Activated CD4-positive, alpha-beta T cell treated with anti-CD3 and anti-CD28 coated beads for 4 hours (primary cell): ENCODE measurements at places on chromosomes 3 and 15.

DNA sequence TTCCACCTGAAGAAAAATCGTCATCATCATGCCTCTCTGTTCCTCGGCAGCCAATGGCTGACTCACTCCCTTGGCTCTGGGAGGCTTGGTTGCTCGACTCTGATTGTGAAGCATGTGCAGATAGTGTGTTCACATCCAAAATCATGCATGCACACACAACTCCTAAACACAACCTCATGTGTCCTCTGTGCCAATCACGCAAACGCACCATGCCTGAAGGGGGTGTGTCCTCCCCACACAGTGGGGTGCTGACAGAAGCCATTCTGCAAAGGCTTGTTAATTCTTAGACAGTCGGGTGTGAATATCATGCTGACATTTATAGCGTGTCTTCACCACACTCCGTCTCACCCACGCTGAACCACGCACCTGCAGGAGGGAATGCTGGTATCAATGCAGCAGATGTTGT, 11.4 kb upstream of the CCDC174 start:
- no peak for DNase-seq

GRCh38 chr3:43031485-43031884, 52.4 kb downstream of the GASK1A start:
- no peak for DNase-seq

GRCh38 chr15:74863239-74864056, 9.7 kb downstream of the SCAMP2 start:
- DNase-seq = no peak

DNA sequence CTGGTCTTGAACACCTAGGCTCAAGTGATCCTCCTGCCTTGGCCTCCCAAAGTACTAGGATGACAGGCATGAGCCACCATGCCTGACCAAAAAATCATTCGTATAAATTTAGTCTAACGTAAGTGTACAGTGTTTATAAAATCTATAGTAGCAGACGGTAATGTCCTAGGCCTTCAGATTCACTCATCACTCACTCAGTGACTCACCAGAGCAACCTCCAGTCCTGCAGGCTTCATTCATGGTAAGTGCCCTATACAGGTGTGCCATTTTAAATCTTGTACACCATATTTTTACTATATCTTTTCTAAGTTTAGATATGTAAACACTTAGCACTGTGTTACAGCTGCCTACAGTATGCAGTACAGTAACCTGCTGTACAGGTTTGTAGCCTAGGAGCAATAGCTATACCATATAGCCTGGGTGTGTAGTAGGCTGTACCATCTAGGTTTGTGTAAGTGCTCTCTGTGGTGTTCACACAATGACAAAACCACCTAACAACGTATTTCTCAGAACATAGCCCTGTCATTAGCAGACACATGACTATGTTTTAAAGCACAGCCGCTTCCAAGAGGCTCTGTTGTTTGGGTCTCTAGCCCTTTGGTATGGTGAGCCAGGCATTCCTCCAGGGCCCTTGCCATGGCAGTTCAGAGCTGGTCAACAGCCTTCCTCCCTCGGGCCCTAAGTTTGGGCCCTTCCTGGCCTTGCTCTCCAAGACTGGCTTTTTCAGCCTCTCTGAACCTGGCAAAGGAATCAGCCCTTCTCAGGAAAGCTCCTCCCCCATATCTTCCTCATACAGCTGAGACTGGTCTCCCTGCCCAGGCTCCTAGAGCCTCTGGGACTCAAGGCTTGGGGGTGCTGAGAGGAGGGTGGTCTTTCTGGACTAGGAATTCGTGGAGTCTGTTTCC, 1.9 kb upstream of the CCDC9B start:
- no peak for DNase-seq

DNA sequence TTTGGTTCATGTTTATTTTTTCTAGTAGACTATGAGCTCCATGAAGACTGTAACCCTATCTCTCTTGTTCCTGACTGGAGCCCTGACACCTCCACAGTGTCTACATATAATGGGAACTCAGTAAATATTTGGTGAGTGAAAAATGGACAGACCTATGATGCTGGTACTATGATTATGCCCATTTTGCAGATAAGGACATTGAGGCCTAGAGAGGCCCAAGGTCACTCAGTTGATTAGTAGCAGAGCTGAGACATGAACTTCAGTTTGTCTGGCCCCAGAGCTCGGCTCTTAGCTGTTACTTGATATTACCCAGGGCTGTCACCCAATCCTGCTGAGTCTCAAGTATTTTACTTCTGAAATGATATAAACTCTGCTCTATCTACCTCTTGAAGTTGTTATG, 5.5 kb downstream of the EFCAB12 start:
- DNase-seq = no peak

DNA sequence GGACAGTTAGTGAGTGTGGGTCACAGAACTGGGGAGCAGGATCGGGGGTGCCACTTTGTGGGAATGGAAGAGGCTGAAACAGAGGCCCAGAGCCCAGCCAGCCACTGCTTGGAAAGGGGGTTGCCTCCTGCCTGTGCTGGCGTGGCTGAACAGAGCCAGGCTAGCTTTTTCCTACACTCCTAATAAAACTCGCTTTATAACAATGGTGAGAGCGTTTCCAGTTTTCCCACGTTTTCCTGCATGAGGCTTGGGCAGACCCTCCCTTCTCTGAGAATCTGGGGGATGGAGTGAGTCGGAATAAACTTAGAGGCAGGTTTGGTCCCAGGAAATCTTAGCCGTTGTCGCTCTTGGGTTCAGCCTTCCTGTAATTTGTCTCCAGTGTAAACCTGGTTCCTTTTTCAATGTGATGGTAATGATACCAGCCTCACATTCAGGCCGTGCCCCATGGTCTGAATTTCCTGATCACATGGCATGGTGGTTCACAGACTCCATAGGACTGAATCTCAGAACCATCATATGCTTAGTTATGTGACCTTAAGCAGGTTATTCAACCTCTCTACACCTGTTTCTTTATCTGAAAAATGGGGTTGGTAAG, 6.5 kb upstream of the FGD5 start:
- no peak for DNase-seq

- DNase-seq = peak; percentile 29
Measured at GRCh38 chr3:127628788-127629466, at the start of gene PODXL2. Gene PODXL2, plus strand, starts transcription at chr3:127629185. Its CDS starts 35 bp downstream, at chr3:127629220.

DNA sequence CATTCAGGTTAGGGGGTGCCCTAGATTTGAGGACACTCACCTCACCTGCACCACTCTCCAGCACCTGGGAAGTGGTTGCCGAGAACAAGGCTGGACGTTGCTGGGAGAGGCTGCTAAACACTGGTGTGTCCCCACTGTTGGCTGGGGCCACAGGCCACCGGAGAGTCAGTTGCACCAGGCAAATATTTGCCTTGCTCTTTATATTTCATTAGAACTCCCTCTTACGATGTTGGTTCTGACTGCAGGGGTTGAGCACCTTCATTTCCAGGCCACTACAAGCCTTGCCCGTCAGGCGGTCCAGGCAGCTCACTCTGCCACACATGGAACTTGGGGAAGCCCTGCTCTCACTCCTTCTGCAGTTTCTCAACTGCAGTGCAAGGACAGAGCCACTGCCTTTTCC, 30.7 kb downstream of the HCN4 start:
- DNase-seq = no peak

GRCh38 chr15:90337256-90337655, 14.8 kb upstream of the ZNF774 start:
- no peak for DNase-seq

GRCh38 chr3:148233403-148233802, 464.3 kb upstream of the AGTR1 start:
- no peak for DNase-seq

- no peak for DNase-seq
Measured at GRCh38 chr15:25668901-25669300, 194.2 kb downstream of the ATP10A start.

DNA sequence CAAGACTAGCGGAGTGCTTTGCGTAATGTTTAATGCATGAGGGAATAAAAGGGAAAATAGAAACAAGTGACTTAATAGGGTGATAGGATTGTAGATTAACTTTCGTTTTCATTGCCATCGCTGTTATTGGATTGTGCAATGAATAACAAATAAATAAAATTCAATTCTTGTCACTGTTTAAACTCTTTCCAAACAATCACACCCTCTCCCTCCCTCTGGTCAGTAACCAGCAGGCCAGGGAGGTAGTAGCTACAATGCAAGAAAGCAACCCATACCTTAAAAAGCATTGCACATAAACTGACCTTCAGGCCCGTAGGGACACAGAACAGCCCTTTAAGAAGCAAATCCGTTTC, 705 bp upstream of the TFRC start:
- no peak for DNase-seq

DNA sequence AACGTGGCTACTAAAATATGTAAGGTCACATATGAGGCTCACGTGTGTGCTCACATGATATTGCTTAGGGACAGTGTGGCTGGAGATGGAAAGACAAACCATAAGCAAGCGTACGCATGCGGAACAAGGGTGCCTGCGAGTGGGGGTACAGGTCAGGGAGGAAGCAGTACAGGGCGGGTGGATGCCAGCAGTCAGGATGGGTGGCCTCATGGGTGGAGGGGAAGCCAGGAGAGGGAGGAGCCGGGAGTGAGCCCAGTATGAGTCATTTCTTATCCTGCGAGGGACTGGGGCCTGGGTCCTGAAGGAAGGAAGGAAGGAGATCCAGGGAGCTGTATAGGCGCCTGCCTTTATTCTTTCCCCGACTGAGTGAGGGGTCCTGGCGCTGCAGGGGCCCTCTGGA, 42.0 kb upstream of the CGNL1 start:
- no peak for DNase-seq

DNA sequence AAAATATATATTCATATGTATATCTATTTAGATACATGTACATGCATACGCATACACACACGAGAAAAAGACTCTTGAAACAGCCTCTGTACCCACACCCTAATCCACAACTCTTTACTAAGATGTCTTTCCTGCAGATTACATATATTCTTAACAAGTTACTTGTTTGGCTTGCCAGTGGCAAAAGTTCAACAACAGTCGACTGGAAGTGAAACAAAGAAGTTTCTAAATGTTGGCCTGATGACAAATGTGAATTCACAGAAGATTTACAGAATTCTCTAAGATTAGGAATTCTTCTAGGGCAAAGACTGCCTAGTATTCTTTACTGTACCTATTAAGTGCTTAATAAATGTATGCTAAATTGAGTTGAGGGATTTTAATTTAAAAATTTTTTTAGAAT, 116.8 kb downstream of the CDIN1 start:
- no peak for DNase-seq

DNA sequence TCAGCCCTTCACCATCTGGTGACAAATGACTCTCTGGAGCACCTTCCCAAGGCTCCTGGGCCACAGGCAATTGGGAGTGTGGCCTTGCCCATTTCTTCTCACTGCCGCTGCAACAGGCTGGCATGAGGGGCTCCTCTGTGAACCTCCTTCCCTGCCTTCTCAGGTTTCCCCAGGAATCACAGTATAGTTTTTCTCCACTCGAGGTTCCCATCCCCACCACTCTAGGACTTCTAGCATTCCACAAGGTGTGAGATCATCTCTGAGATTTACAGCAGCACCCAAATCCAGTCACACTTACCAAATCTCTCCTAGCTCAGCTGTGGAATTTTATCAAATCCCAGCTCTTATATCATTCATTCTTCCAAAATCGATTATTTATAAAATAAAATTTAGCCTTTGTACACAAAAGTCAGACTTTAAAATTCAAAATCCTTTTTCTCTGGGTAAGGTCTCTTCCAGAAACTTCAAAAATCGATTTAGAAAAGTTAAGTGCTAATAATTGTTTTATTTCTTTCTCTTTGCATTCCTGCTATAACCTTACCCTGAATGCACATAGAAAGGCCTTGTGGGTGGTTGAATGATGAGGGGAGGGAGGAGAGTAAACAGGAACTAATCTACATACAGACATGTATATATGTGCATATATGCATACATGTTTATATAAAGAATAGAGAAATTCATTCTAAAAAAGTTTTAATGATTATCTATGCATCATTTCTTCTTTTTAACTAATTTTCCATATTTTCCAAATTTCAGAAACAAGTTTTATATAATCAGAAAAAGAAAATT, 18.9 kb upstream of the ATP13A4 start:
- DNase-seq = no peak

DNA sequence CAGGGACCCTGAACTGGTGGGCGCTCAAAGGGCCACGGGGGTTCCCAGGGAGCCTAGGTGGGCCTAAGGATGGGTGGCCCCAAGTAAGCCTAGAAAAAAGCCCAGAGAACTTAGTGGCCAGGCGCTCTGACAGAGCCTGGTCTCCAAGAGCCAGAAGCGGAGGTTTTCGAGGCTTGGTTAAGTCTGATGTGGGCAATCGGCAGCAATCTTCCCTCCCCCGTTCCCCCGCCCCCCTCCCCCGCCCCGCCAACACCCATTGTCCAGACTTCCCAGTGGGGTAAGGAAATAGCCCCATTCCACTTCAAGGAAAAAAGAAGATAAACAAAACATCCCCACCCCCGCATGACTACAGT, 6.7 kb downstream of the EOMES start:
- no peak for DNase-seq

DNA sequence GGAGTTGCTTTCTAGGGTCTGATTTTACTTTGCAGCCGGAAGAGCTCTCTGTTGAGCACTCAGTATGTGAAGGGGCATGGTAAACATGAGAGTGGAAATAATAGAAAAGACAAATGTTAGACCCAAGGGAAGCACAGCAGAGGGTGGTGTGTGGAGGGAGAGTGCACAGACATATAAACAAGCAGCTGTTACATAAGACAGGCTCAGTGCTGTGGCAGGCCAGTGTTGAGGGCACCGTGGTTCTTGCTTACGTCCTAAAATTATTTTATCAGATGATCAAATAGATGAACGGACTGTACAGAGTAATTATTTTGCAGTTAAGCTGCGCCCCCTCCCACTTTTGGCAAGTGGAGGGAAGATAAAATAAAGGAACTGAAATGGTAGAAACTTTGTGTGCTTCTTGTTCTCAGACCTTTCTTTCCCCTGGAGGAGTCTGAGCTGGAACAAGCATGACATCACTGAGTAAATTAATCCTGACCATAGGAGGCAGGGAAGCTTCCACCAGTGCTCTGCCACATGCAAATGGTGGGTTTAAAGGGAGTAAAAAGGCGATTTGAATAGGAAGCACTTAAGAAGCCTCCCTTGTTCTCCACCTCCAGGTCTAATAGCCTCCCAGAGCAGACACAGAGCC, 205.6 kb downstream of the IL20RB start:
- no peak for DNase-seq

GRCh38 chr3:105801397-105801796, 67.4 kb downstream of the CBLB start:
- no peak for DNase-seq

DNA sequence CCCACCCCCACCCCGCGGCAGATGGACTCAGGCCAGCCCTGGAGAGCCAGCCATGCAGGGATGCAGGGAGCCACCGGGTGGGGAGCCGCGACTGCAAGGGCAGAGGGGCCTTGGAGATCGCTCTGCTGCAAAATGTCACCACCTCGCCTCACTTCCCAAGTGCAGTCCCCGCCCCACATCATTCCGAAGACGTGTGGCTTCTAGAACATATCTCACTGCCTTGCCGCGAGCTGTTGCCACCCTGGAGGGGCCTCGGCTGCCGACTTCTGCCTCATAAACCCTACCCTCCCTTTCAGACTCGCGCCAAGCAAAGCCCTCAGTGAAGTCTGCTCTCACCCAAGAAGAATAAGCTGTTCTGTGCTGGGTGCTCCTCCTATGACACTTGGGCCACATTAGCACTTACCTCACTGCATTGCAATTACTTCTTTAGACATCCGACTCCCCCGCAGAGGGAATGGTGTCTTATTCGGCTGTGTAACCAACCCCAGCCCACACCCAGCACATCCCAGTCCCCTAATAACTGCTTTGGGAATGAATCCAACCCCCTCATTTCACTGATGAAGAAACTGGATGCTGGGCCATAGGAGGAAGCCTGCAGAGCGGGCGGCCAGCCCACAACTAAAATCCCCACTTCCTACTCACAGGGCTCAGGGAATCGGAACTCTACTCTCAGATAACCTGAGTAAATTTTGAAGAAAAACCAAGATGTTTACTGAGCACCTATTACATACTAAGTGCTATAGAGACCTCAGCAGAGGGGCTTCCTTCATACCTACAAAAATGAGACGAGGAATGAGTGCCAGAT, 8.6 kb downstream of the TLE3 start:
- DNase-seq = no peak
